IgD-negative memory B cell (primary cell): ENCODE measurements at places on chromosomes 2 and 18. TPM values are rescaled to one million over a fixed set of nuclear protein-coding genes. Genes with fewer than 3 reads are reported as not detected.

Gene IL37
- polyA plus RNA-seq: not detected

Gene DSC3
- not detected for polyA plus RNA-seq

Gene FOXD4L1
- not detected for polyA plus RNA-seq

Gene SLC9A4
- polyA plus RNA-seq: not detected

Gene C1GALT1C1L
- not detected for polyA plus RNA-seq

Gene NCKAP1
- 0.03 TPM for polyA plus RNA-seq

Gene SMYD1
- not detected for polyA plus RNA-seq

Gene MOGAT1
- not detected for polyA plus RNA-seq

Gene RGPD4
- not detected for polyA plus RNA-seq

Gene ABHD1
- polyA plus RNA-seq: 0.35 TPM

Gene COL3A1
- not detected for polyA plus RNA-seq

Gene ADRA2B
- not detected for polyA plus RNA-seq

Gene KLHL30
- polyA plus RNA-seq: not detected

Gene ITPRIPL1
- 4.4 TPM for polyA plus RNA-seq
